ENCODE measurements at places on chromosomes 5 and 9. TPM values are rescaled to one million over a fixed set of nuclear protein-coding genes. Genes with fewer than 3 reads are reported as not detected.
A peak's percentile ranks its signal among the peaks of the same experiment; 100 is the strongest.

SHISAL2B gene
- not detected for total RNA-seq

DNA sequence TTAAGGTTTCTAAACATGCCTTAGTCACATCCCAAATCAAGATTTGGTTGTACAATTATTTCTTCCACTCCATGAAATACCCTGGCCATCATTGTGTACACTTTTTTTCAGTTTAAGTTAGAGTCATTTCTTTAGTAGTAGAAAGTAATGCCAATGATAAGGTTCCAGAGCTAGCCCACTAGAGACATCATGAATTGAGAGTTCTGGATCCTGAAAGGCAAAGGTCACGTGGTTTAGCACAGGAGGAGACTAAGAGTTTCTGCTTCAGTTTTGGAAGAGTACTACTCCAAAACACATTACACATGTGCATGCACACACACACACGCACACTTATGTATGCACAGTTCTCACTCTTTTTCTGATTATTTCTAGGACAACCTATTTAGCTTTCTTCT is 4.8 kb upstream of the SREK1 start:
- H3K4me3 ChIP-seq = no peak overlapping the region
- peaks cover 15% of the 10 kb centered on the region for H3K4me1 ChIP-seq
- H3K27me3 ChIP-seq = no peaks in the 10 kb centered on the region
- no peak overlapping the region for H3K27ac ChIP-seq
- no peaks in the 10 kb centered on the region for H3K36me3 ChIP-seq

- H3K27me3 ChIP-seq = peaks cover 2% of the 10 kb centered on the region
- no peak overlapping the region for H3K4me3 ChIP-seq
- H3K4me1 ChIP-seq = no peaks in the 10 kb centered on the region
- no peaks in the 10 kb centered on the region for H3K36me3 ChIP-seq
Observed at GRCh38 chr5:111626473-111627148, 114.3 kb upstream of the STARD4 start.

- no peaks in the 10 kb centered on the region for H3K4me1 ChIP-seq
- H3K27me3 ChIP-seq = peaks cover 22% of the 10 kb centered on the region
- no peaks in the 10 kb centered on the region for H3K36me3 ChIP-seq
- H3K27ac ChIP-seq = no peak overlapping the region
- no peak for DNase-seq
Observed at GRCh38 chr9:36980148-36980974, 53.7 kb downstream of the PAX5 start.

- peaks cover 4% of the 10 kb centered on the region for H3K4me1 ChIP-seq
- peak overlapping the region; percentile 87 for H3K27ac ChIP-seq
- peak; percentile 49 for DNase-seq
- H3K4me3 ChIP-seq = peak overlapping the region; percentile 70
Observed at GRCh38 chr5:79133121-79133656, 21.6 kb downstream of the BHMT start.

OR13F1 gene
- not detected for total RNA-seq

MAMDC4 gene
- total RNA-seq = 6.3 TPM

FOCAD gene
- 16.1 TPM for total RNA-seq

DNA sequence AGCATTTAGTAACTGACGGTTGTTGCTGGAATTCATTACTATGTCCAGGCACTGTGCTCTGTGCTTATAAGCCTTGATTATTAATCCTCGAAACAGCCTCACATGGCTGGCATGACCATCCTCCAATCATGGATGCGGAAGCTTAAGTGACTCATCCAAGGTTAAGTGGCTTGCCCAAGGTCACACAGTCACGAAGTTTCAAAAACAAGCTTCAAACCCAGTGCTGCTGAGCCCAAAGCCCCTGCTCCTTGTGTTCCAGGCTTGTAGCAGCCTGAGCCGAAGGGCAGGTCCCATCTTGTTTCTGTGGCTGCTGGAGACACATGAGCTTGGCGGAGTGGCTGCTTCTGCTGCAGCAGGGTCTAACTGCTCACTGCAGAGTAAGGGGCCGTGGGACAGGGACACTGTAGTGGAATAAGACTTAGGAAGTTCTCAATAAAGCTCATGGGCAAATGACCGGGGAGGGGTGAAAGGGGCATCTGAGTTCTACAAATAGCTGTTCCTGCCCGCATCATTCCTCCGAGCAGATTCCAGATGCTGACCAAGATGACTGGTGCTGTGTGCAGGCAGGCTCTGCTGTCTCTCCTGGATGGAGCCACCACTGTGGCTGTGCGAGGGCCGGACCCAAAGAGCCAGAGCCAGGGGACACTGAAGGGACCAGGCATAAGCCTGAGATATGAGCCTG is 32.4 kb downstream of the WHRN start:
- peaks cover 9% of the 10 kb centered on the region for H3K27me3 ChIP-seq
- peaks cover 3% of the 10 kb centered on the region for H3K36me3 ChIP-seq
- peak overlapping the region; percentile 41 for H3K27ac ChIP-seq
- no peak overlapping the region for H3K4me3 ChIP-seq

DNA sequence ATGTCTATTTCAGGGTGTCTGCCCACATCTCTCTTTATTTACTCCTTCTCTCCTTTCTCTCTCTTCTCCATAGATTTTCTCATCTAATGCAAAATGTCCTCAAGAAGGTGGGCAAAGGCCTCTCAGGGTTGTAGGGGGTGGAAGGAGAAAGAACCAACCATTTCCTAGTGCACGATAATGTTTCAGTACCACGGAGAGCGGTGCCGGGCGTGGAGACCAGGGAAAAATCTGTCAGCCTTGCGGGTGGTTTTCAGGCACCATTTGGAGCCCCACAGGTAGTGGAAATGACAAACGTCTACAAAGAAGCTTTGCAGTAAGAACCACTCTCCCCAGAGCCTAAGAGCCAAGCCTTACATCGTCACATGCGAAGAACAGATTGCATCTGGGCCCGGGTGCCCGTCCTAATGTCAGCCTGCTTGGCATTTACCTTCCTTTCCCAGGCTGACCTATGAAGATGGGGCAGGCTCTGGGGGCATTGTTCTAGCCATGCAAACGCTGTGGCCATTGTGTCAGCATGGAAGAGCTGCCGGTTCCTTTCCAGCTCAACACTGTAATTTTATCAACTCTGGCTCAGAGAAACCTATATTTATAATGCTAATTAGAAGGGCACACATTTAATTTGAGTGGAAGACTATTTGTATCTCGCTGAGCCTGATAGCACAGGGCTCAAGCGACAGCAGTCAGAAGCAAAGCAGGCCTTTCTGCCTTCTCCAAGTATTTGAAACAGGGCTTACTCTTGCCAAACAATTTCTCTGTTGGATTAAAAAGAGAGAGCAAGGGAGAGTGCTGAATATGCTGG is 430.1 kb upstream of the WWC1 start:
- no peak overlapping the region for H3K27ac ChIP-seq
- H3K27me3 ChIP-seq = peaks cover 4% of the 10 kb centered on the region
- no peak for DNase-seq
- no peak overlapping the region for H3K4me3 ChIP-seq
- no peaks in the 10 kb centered on the region for H3K4me1 ChIP-seq

SLIT3 gene
- total RNA-seq = not detected

SURF1 gene
- total RNA-seq = 58.7 TPM

PCDHGA1 gene
- total RNA-seq = 0.38 TPM

DNA sequence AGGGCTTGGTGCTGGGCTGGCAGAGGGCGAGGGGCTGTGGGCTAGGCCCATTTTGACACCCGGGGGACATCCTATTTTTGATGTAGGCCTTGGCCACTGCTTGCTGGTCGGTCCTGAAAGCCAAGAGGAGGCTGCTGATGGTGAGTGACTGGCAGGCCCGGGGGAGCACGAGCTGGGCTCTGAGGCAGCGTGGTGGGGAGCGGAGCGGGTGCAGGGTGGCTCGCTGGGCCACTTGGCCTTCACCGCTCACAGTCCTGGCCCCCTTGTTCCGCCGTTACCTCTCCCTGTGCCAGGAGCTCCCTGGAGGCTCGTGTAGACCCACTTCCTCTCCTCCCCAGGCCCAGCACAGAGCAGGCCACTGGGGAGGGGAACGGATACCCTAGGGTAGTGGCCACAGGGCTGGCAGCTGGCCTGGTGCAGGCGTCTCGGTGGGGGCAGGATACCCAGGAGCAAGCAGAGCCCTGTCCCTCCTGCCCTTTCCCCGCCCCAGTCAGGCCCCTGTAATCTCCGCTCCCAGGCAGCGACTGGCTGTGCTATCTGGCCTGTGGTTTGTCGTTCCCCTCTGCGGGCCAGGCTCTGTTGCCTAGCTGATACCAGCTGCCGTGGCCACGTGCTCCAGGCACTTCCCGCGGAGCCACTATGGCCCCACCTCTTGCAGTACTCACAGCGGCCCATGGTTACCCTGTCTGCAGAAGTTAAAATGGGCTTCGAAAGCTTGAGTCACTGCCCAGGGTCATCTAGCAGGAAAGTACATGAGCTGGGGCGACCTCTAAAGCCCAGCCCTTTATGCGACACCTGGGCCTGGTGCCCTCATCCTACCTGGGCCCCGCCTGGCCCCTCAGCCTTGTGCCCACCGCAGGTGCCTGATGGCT is 11.7 kb upstream of the DOLPP1 start:
- H3K36me3 ChIP-seq = peaks cover 24% of the 10 kb centered on the region
- peaks cover 57% of the 10 kb centered on the region for H3K4me1 ChIP-seq
- H3K27ac ChIP-seq = peak overlapping the region; percentile 92

EXD3 gene
- 26.4 TPM for total RNA-seq

DNA sequence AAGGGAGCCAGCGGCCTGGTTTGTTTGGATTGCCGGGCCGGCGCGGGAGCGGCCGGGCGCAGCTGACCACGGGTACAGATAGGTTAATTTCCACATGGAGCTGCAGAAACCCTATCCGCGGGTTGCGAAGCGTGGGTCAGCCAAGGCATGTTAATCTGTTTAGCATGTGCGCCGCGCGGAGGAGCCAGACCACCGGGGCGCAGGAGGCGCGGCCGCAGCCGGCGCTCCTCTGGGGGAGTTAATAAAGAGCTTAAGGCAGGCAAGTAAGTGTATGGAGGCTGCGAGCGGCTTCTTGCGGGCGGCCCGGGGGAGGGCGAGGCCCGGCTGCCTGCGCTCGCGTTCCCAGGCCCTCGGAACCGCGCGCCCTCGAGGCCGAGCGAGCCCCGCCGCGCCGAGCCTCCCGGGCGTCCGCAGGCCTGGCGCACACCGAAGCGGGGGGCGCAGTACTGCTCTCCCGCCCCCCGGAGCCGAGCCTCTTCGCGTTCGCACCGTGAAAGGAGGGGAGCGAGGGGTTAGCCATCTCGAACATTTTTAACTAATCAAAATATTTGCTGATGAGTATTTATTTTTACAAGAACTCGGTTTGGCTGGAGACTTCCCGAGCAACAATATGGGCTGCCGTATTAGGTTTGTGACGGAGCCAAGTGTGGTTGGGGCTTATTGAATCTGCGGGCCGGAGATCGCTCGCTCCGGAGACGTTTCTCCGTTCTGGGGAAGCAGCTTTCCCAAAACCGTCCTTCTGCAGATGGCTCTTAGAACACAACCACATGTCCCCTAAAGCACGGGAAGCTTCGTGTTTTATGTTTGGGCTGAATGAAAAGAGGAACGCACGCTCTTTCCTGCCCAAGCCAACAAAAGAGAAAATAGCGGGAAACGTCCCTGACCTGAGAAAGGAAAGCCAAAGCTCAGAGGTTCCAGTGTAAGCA is 28.8 kb downstream of the FOXD1 start:
- H3K27me3 ChIP-seq = peaks cover 63% of the 10 kb centered on the region
- DNase-seq = no peak
- peak overlapping the region; percentile 67 for H3K4me3 ChIP-seq
- H3K4me1 ChIP-seq = peaks cover 22% of the 10 kb centered on the region
- peaks cover 2% of the 10 kb centered on the region for H3K36me3 ChIP-seq

DNA sequence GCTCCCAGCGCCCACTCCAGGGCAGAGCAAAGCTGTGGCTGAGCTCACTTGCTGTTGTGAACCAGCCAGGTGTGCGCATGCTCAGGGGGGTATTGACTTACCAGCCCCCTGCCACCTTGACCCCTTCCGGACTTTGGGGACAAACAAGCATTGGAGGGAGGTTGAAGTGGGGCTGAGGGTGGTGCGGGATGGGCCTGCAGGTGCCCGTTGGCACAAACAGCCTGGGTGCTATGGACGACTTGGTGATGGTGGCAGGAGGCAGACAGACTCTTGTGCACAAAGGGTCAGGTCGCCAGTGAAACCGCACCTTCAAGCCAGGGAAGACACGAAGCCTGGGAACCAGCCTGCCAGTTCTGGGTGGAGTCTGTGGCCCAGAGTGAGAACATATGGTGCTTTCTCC is 858.5 kb upstream of the PTPRD start:
- no peaks in the 10 kb centered on the region for H3K27me3 ChIP-seq
- H3K4me3 ChIP-seq = no peak overlapping the region
- no peaks in the 10 kb centered on the region for H3K4me1 ChIP-seq
- H3K36me3 ChIP-seq = no peaks in the 10 kb centered on the region

Measured in naive thymus-derived CD8-positive, alpha-beta T cell (primary cell).